ENCODE measurements at places on chromosomes 1 and 21.

DNA sequence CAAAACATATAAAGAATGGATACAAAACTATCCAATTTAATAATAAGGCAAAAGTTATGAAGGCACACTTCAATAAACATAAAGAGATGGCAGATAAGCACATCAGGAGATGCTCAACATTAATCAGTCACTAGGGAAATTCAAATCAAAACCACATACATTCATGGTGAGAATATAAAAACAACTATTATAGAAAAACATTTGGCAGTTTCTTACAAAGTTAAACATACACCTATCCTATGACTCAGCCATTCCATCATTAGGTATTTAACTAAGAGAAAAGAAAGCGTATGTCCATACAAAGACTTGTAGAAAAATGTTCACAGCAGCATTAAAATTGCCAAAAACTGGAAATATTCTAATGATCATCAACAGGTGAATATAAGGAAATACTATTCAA, 44.3 kb downstream of the KIFAP3 start:
- DNase-seq: no peak

- peak; percentile 82 for DNase-seq
Observed at GRCh38 chr1:29453502-29454240, 217.3 kb downstream of the PTPRU start.

DNA sequence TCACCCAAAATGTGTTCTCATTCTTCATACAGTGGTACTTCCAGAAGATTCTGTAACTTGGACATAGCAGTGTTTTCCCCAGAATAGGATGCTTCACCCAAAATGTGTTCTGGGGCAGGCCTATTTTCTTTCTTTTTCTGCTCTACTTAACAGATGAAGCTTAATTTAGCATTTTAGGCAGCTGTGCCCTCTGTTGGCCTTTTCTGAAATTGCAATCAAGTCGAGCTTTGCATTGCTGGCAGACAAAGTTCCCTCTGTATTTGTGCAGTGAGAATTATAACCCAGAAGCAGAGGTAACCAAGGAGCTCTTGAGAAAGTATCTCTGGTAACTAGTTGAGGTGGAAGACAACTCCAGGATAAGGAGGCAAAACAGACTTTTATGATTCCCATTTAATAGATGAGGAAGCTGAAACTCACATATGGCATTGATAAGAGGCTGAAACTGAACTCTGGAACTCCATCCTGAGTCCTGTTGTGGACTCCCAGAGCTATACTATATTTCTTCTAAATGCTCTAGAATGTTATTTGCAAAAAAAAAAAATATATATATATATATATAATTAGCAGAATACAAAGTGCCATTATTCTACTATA, 50.3 kb upstream of the L1TD1 start:
- DNase-seq: no peak

DNA sequence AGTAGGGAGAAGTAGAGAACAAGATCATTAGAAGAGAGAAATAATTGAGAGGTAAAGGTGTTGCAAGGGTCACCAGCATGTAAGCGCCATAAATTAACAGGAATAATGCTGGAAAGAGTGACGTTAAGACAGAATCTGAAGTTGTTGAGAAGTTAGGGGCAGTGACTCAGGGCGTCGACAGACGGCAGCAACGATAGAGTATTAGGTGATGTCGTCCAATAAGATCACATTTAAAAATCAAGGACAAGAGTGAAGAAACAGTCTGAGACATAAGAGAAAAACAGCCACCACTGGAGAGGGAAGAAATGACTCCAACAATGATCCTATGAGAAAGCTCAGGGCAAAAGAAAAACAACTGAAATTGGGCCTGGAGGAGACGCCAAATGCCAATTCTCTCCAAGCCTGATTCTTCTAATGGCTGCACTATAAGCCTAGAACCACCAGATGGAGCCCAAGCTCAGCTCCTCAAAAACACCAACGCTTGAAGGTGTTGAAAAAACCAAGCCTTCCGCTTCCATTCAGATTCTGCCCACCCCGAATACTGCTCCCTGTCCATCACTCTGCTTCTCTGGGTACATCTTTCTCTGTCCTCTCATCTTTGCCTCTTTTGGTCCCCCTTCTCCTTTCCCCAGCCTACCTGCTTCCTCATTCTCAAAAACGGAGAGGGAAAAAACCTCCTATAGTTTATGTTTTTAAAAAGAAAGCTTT, 70.0 kb downstream of the LUZP1 start:
- DNase-seq: no peak

DNA sequence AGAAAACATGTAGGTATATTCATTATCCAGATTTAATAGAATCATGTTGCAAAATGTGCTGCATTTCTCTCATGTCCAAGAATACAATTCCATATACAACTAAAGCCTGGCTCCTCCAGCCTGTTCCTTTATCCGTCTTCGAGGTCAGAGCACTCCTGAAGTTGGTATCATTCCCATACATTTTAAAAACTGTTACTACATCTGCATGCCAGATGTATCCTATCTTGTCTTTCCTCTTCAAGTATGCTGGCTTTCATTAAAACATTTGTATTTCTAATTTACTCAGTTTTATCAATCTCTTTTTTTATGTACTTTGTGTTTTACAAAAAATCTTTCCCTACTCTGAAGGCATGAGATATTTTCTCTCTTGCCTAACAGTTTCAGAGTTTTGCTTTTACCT, 536.6 kb upstream of the USP24 start:
- no peak for DNase-seq

DNA sequence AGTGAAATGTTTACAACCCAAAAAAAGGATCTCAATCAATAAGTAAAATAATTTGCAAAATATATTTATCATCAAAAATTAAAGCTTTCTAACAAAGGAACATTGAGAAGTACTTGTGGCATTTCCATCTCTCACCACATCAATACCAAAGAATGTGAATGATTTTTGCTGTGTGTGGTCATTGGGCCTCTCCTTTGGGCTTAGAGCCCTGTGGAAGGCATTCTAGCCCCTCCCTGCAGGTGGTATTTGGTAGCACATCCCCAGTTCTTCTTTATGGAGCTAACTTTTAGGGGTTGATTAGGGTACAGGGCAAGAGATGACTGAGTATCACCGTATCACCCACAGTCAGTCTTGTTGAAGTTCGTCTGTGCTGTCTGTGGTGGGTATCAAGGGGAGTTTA, 294.1 kb upstream of the SGIP1 start:
- no peak for DNase-seq

DNA sequence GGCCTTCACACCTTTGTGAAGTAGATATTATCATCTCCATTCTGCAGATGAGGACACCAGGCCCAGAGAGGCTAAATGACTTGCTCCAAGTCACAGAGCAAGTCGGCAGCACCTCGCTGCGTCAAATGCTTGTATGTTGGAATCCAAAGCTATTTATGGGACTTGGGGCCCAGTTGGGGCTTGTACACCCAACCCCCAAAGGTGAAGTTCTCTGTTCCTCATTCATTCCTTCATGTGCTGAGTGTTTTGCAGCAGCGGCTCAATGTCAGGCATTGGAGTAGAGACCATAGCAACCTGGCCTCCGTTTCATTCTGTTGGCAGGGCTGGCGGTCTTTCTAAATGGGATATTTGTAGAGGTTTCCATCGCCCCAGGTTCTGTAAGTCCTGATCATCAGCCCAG, 113.4 kb upstream of the SLC25A33 start:
- no peak for DNase-seq

- DNase-seq: no peak
Observed at GRCh38 chr1:229664133-229664689, 38.2 kb downstream of the URB2 start.

DNA sequence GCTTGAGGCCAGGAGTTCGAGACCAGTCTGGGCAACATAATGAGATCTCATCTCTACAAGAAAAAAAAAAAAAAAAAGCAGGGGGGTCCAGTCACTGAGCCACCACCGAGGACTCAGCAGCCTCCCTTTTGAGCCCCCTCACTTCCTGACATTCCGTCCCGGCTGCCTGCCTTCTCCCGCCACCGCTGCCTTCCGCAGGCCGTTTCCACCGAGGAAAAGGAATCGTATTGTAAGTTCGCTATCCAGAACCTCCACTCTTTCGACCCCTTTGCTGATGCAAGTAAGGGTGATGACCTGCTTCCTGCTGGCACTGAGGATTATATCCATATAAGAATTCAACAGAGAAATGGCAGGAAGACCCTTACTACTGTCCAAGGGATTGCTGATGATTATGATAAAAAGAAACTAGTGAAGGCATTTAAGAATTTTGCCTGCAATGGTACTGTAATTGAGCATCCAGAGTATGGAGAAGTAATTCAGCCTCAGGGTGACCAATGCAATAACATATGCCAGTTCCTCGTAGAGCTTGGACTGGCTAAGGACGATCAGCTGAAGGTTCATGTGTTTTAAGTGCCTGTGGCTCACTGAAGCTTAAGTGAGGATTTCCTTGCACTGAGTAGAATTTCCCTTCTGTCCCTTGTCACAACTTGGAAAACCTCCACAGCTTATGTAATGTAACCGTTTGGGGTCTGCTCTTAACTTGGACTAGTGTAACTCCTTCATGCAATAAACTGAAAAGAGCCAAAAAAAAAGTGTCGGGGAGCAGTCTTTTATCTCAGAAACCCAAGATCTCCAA, 55.6 kb downstream of the GLUL start:
- DNase-seq: no peak

Measured in D721Med (cell line).